ENCODE measurements at places on chromosomes 12 and 14. TPM values are rescaled to one million over a fixed set of nuclear protein-coding genes. Genes with fewer than 3 reads are reported as not detected.

DNA sequence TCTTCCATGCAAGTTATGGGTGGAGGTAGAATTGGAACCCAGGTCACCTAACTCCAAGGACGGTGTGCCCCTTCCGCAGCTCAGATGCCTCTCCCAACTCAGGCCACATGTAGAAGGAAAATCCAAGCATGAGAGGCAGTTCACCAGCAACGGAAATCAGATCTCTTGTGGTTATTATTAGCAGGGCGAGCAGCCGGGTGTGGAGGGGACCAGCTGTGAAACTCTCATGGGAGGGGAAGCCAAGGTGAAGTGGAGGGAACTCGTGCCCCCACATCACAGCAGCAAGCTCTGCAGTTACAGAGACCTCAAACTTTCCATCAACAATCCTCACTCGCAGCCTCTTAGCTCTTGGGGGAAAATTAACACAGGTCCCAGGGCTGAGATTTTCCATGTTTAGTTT lies 79.7 kb downstream of the KSR2 start:
- no peak overlapping the region for H3K27ac ChIP-seq
- H3K27me3 ChIP-seq, result peaks cover 4% of the 10 kb centered on the region
- no peaks in the 10 kb centered on the region for H3K4me1 ChIP-seq
- no peak for DNase-seq
- H3K4me3 ChIP-seq, result no peak overlapping the region

Gene TAS2R8
- total RNA-seq, result not detected

GRCh38 chr14:105883066-105884005 lies 357.0 kb downstream of the TMEM121 start:
- no peak overlapping the region for H3K27ac ChIP-seq
- no peaks in the 10 kb centered on the region for H3K36me3 ChIP-seq
- DNase-seq, result no peak

Gene VPS33A
- 27.4 TPM for total RNA-seq

Gene TAS2R20
- 0.15 TPM for total RNA-seq

DNA sequence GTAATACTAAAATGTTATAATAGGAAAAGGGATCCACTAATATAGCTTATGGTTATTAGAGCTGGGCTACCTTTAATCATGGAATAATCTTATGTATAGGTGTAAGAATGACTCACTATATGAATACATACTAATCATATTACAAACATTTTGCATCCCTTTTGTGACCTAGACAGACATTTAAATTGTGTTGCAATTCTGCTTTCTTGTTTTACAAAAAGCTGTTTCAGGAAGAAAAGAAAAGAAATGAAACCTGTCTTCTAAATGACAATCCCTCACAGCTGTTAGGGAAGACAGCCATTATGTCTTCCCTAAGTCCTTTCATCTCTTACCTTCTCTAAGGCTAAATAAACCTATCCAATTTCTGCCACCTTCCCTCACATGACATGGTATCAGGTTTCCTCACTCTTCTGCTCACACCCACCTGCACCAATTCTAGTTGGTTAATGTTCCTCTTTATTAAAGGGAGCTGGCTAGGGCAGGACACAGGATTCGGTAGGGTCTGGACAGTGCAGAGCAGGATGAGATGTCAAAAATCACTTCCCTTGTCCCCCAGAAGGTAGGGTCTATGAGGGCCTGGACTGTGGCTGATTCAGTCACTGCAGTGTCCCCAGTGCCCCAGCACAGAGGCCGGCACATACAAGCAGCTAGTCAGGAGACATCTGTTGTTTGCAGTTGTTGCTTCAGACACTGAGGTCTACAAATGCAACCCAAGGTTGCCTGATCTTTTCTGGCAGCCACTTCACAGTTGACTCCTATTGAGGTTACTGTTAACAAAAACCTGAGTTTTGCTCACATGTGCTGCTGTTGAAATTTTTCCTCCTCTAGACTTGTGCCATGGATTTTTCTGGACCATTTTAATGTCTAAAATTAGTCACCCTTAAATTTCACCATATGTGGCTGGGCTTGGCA lies 3.7 kb downstream of the DHRS7 start:
- no peaks in the 10 kb centered on the region for H3K27me3 ChIP-seq
- H3K4me1 ChIP-seq, result peaks cover 52% of the 10 kb centered on the region
- H3K4me3 ChIP-seq, result no peak overlapping the region
- H3K27ac ChIP-seq, result peak overlapping the region; percentile 62

DNA sequence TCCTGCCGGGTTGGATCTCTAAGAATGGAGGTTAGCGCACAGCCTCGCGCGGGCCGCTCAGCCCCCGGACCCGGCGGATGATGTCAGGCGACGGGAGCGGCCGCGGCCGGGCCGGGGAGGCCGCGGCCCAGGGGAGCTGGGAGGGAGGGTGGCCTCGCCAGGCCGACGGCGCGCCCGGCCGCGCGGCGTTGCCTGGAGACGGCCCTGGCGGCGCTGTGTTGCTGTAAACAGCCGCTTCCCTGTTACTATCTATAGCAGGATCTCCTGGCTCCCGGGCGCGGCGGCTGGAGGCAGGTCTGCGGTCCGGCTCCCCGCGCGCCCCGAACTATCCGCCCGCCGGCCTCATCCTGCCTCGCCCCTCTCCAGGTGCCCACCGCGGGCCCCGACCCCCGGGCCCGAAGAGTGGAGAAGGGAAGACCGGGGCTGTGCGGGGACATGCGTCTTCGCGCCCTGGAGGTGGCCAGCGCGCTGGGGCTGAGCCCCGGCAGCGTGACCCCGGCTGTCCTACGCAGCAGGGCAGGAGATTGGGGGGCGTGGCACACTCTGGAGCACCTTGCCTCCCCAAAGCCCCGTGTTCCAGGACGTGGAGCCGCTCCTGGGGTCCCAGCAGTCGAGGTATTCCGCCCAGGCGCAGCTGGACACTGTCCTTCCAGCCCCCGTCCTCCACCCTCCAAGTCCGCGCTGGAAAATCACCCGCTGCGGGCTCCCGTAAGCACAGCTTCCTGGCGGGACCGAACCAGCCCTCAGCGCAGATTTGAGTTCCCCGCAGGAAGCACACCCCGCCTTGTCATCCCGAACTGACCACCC lies 1.4 kb upstream of the FOS start:
- H3K27ac ChIP-seq, result peak overlapping the region; percentile 99
- H3K36me3 ChIP-seq, result peaks cover 32% of the 10 kb centered on the region
- peaks cover 64% of the 10 kb centered on the region for H3K4me1 ChIP-seq
- peak; percentile 92 for DNase-seq
- peak overlapping the region; percentile 94 for H3K4me3 ChIP-seq
